ENCODE measurements at places on chromosomes 7 and 10.

GRCh38 chr7:139571651-139572050, 48.2 kb downstream of the CLEC2L start:
- no peak for DNase-seq

- DNase-seq, result no peak
Observed at GRCh38 chr7:42993038-42993437, 60.9 kb downstream of the MRPL32 start.

DNA sequence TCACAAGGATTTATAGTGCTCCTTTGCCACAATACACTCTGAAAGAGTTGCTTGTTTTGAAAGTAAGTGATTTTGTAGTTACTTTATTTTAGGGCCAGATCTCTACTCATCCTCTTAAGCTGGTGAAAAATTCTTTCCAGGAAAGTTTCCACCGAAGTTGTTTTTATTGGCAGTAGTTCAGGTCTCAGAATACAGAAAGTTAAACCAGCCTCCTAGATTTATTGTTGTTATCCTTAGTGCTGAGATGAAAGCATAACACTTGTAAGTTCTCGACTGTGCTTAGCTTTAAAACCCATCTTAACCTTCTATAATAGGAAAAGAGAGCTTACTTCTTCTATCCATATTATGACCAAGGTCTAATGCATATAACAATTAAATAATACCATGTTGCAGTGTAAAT, 5.5 kb downstream of the AP3M1 start:
- DNase-seq, result no peak

- DNase-seq, result no peak
Observed at GRCh38 chr10:48444266-48444665, 137.8 kb downstream of the MAPK8 start.

GRCh38 chr10:124955868-124956267, 13.9 kb downstream of the ZRANB1 start:
- no peak for DNase-seq

- no peak for DNase-seq
Observed at GRCh38 chr10:44902941-44903545, 8.1 kb upstream of the TMEM72 start.

Data from stimulated activated CD8-positive, alpha-beta memory T cell treated with anti-CD3 and anti-CD28 coated beads, Interleukin-4, amount 100 ng/mL, for 4 hours (primary cell).